Brain pericyte (primary cell): ENCODE measurements at places on chromosomes 4 and X.

GRCh38 chr4:7557456-7557855 lies 122.7 kb upstream of the PSAPL1 start:
- no peak for DNase-seq

GRCh38 chr4:116386856-116387255 lies 698.5 kb downstream of the TRAM1L1 start:
- DNase-seq, result no peak

DNA sequence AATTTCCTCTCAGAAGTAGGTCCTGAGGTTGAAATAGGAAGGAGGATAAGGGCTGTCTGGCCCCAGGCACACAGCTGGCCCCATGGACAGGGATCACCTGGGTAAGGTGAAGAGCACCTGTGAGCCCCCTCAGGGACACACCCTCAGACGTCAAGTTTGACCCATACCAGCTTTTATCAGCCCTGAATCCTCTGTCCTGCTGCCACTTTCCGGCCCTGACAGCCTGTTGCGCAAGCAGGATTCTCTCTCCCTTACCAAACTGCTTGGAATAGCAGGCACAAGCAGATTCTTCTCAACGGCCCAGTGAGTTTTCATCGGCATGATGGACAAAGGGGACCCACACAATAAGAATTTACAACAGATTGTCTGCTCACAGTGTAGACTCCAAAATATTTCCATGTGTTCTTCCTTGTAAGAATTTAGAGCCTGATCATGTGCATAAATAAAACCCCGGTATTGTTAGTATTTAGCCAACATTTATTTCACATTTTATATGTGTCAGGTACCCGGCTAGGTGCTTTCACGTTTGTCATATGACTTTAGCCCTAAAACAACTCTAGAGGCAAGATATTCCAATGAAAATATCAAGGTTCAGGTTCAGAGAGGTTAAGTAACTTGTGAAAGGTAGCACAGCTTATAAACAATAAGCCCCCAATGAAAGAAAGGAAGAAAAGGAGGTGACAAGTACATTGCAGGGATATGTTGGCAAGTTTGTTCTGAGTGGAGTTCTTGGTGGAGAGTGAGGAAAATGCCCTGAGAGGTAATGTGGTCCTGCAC lies 107.2 kb upstream of the KIT start:
- DNase-seq, result no peak

DNA sequence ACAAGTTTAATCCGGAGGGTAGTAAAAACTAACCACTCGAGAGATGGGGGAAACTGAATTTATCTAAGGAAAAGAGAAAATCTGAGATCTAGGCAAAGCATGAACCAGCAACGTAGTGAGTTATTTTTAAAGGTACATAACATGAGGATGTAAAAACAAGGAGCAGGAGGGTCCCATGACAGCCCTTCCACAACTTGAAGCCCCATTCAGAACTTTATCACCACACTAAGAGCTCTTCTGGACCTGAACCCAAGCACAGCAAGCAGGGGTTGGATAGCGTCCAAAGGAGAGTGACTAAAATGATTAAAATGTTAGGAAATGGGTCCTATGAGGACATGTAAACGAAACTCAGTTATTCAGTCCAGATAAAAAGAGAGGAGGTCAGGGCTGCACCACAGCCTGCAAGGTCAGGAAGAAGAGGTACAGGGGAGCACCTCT lies 16.2 kb downstream of the SH3RF1 start:
- DNase-seq, result no peak

GRCh38 chr4:164596318-164596878 lies 157.5 kb upstream of the SMIM31 start:
- no peak for DNase-seq

DNA sequence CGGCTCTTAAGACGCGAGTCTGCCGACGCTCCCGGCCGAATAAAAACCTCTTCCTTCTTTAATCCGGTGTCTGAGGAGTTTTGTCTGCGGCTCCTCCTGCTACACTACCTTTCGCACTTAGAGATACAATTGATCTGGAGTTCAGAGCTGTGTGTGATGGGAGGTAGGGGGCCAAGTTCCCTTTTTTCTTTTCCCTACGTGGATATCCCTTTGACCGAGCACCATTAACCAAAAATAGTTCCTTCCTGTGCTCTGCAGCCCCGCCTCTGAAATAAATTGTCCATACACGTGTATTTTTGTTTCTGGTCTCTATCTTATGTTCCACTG lies 555 bp upstream of the PGM2 start:
- DNase-seq, result no peak

- no peak for DNase-seq
Observed at GRCh38 chr4:38366997-38367396, 297.0 kb upstream of the KLF3 start.

GRCh38 chrX:132393085-132393484 lies 95.8 kb downstream of the MBNL3 start:
- DNase-seq, result no peak

GRCh38 chrX:94751611-94752010 lies 1077.6 kb downstream of the FAM133A start:
- no peak for DNase-seq

- DNase-seq, result no peak
Observed at GRCh38 chr4:185318679-185319078, 77.0 kb downstream of the LRP2BP start.

GRCh38 chrX:72470532-72471223 lies 102.0 kb downstream of the HDAC8 start:
- no peak for DNase-seq

GRCh38 chr4:155724731-155725130 lies 34.1 kb upstream of the GUCY1B1 start:
- DNase-seq, result no peak

- no peak for DNase-seq
Observed at GRCh38 chr4:188660796-188661195, 521.6 kb downstream of the TRIML1 start.

GRCh38 chr4:1898007-1898406 lies 26.8 kb downstream of the NSD2 start:
- no peak for DNase-seq

GRCh38 chrX:13742397-13743176 lies 8.0 kb downstream of the OFD1 start:
- DNase-seq, result no peak

GRCh38 chr4:98026362-98026761 lies 116.9 kb downstream of the STPG2 start:
- DNase-seq, result no peak

- no peak for DNase-seq
Observed at GRCh38 chrX:66200855-66201795, 37.1 kb downstream of the HEPH start.

DNA sequence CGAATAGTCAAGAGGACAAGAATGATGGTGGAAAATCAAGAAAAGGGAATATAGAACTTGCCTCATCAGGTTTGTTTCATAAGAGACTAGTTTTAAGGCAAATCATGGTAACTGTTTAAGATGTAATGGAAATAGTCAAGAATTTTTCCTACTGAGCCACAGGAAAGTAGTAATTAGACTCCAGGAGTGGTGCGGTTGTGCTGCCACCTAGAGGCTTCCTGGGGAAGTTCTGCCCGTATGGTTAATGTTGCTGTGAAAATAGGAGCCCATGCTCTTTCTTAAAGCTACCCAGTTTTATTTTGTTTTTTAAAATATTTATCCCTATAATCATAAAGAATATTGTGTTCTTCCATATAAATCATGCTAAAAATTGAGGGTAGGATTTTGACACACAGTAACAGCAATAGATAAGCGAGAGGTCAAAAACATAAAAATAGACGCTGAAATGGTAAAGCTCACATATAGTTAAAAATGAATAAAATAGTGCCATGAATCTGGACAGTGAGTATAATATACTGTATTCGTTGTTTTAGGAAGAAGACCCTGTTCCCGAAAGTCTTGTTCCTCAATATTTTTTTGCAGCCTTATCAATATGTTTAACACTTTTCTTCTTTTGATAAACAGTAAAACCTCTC lies 87.0 kb downstream of the PHOX2B start:
- DNase-seq, result no peak

DNA sequence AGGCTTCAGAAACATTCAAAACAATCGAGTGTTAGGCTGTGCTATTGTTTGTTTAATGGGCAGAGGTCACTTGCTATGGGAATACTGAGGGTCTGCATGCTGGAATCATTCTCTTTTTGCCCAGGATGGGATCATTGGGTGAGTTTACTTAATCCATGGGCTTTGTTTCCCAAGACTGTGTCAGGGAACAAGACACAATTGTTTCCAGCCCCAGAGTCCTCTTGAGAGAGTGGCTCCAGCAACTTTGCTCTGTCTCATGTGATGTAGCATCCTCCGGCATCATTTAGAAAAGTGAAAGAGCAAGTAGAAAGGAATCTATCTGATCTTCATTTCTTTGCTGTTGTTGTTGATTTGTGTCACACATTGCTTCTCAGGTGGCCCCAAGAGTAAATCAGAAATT lies 1.8 kb downstream of the TENM3 start:
- no peak for DNase-seq

GRCh38 chr4:137510557-137511265 lies 21.6 kb downstream of the PCDH18 start:
- peak; percentile 78 for DNase-seq
